ENCODE measurements at places on chromosomes 3 and 15.

GRCh38 chr15:49079340-49080039 lies 33.2 kb upstream of the SECISBP2L start:
- no peak for DNase-seq

GRCh38 chr3:109921509-109921908 lies 584.2 kb upstream of the DPPA4 start:
- no peak for DNase-seq

- no peak for DNase-seq
These were observed 342.6 kb downstream of the NSUN3 start for GRCh38 chr3:94405258-94406035.

DNA sequence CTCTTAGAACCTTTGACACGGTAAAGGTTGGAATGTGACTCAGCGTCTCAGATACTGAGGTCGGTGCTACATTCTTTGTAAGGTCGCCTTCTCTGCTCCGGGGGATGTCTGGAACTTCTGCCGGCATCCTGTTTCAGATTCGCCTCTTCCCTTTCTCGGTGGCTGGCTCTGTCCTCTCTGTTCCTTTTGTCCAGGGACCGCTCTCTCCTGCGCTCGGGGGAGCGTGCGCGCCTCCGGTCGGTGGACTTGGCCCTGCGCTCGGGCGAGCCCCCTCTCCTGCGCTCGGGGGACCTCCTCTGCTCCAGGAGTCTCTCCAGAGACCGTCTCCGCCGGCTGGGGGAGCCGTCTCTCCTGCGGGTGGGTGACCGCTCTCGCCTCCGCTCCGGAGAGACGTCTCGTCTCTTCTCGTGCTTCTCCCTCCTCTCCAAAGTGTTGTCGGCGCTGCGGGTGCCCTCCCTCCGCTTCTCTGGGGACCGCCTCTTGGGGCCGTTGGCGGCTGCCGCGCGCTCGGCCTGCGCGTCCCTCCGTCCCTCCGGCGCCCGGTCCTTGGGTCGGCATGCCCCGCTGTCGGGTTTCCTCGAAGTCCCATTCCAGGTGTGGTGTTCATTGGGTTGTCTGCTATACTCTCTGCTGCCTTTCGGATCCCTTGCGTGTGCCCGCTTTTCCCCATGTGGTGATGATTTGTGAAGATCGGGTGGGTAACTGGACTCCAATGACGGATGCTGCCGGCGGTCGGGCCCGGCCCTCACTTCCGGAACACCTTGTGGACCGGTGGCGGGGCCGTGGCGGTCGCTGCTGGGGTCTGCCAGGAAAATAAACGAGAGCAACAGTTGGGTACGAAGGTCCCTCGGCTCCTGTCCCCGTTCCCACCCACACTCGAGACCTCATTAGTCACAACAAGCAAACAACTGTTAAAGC lies 668.8 kb upstream of the ADAMTS9 start:
- no peak for DNase-seq

DNA sequence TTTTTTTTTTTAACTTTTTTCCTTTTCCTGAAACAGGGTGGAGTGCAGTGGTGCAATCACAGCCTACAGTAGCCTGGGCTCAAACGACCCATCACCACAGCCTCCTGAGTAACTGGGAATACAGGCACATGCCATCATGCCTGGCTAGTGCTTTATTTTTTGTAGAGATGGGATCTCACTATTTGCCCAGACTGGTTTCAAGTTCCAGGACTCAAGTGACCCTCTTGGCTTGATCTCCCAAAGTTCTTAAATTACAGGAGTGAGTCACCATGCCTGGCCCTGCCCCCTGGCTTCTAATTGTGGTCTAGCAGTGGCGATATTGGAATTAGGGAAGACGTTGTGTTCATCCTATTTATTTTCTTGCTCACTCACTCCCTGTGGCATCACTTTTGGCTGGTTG lies 1138.4 kb downstream of the SI start:
- DNase-seq, result no peak

GRCh38 chr15:50049871-50050270 lies 69.2 kb downstream of the ATP8B4 start:
- no peak for DNase-seq

DNA sequence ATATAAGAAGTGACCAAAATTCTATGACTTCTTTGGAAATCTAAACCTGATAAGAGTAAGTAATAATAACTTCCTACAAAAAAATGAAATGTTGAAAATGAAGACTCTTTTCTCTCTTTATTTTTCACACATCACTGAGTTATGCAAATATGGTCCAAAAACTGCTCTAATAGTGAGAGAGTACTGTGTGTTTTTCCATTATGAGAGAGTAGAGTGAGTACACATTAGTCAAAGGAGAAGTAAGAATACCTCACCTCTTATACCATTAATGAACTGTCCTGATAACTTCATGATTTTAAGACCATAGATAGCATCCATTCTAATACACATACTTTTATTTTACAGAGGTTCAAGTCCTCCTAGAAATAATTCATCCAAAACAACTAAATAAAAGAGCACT lies 1310.2 kb downstream of the SI start:
- no peak for DNase-seq

DNA sequence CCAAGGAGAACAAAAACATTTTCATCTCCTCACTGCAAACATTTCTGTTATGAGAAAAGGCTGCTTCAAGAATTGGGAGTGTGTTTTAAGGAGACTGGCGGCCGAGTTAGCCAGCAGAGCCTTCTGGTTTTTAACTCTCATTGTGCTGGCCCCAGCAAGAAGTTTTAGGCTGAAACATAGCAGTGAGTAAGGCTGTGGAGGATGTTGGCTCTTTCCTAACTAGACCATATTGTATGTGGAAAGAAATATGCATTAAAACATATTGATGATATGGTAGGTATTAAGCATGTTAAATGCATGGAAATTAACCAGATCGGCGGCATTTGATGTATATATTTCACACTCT lies 90.7 kb downstream of the TIGIT start:
- DNase-seq, result no peak

DNA sequence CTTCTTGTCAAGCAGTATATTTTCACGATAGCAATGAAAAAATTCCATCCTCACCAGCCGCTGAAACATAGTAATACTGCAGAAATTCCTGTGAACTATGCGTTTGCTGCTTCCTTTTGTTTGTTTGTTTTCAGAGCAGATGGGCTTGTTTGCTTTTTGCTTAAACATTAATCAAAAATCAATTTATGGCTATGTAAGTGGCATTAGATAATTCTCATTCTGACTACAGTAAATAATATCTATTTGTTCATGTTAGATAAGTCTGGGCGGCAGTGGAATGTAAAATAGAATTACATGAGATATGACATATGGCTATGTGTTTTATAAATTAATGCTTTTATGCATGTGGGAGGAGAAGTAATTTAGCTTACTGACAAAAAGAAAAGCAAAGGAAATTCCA lies 163.7 kb downstream of the PGPEP1L start:
- no peak for DNase-seq

GRCh38 chr3:149599236-149599635 lies 58.6 kb downstream of the WWTR1 start:
- no peak for DNase-seq

- peak; percentile 60 for DNase-seq
These were observed 69.4 kb downstream of the BFSP2 start for GRCh38 chr3:133469140-133469731.

- DNase-seq, result no peak
These were observed 26.2 kb downstream of the MAGEF1 start for GRCh38 chr3:184685646-184686045.

DNA sequence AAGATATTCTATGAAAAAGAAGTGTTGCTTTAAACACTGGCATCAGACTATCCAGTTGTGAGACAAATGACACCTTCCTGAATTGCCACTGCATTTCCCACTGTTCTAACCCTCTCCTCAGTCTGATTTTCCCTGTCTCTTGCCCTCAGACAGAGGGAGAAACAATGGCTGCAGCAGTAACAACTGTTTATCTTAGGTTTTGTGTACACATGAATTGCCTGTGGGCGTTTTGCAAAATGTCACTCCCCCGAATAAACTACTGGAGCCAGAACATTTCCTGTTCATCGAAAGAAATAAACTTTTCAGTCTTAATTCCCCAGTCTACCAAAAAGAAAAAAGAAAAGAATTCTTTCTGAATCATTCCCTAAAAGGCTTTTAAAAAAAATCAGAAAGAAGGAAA lies 155.1 kb downstream of the MAGI1 start:
- no peak for DNase-seq

- no peak for DNase-seq
These were observed 5.6 kb downstream of the CTXND1 start for GRCh38 chr15:80246425-80246894.

GRCh38 chr3:128679338-128679737 lies 28.7 kb upstream of the RPN1 start:
- DNase-seq, result no peak

All from NCI-H1694 treated with DMSO at 0.1 percent for 48 hours (cell line).